Nasal cavity respiratory epithelium epithelial cell of viscerocranial mucosa (primary cell): ENCODE measurements at places on chromosomes 16 and 17. TPM values are rescaled to one million over a fixed set of nuclear protein-coding genes. Genes with fewer than 3 reads are reported as not detected.

CACNG5 gene
- total RNA-seq: not detected in 2 replicates

AATF gene
- total RNA-seq: 45.1 and 47.8 TPM in 2 replicates

RGS11 gene
- 0.14 TPM in 1 of 2 replicates, not detected in the other for total RNA-seq

KRT28 gene
- total RNA-seq: not detected in 2 replicates

KCNG4 gene
- not detected in 2 replicates for total RNA-seq

PRSS33 gene
- total RNA-seq: not detected in 2 replicates

SKAP1 gene
- 0.14 TPM in 1 of 2 replicates, not detected in the other for total RNA-seq

DNAI2 gene
- total RNA-seq: 0.07 TPM in 1 of 2 replicates, not detected in the other

SLC16A6 gene
- 0.14 and 0.68 TPM in 2 replicates for total RNA-seq

HMOX2 gene
- total RNA-seq: 72.2 and 73.1 TPM in 2 replicates

ERN2 gene
- total RNA-seq: 0.34 and 1.6 TPM in 2 replicates

CD300LB gene
- not detected in 2 replicates for total RNA-seq

AANAT gene
- total RNA-seq: not detected in 2 replicates

HBA1 gene
- not detected in 2 replicates for total RNA-seq

SOX15 gene
- total RNA-seq: 38.7 and 54.0 TPM in 2 replicates

TBX6 gene
- 0.34 and 0.85 TPM in 2 replicates for total RNA-seq

TERB1 gene
- total RNA-seq: under 0.01 and 0.14 TPM in 2 replicates

PYDC1 gene
- total RNA-seq: not detected in 2 replicates
